ENCODE measurements at places on chromosomes 3 and 15.
A peak's percentile ranks its signal among the peaks of the same experiment; 100 is the strongest.

DNA sequence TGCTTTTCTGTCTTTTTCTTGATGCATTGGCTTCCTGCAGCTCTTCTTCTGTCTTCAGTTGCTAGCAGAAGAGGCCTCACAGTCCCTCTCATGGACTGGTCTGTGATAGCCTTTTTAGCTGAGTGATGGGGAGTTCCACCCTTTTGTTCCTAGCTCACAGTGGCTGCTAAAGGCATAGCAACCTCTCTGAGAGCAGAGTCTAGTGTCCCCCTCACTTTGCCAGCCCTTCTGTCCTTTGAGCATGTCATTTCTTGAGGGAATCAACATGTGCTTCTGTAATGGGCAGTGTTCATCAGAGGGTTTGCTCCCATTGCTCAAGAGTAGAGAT lies 44.4 kb downstream of the GAP43 start:
- no peak for DNase-seq

- DNase-seq = no peak
Observed at GRCh38 chr3:4987538-4988296, 8.5 kb downstream of the BHLHE40 start.

DNA sequence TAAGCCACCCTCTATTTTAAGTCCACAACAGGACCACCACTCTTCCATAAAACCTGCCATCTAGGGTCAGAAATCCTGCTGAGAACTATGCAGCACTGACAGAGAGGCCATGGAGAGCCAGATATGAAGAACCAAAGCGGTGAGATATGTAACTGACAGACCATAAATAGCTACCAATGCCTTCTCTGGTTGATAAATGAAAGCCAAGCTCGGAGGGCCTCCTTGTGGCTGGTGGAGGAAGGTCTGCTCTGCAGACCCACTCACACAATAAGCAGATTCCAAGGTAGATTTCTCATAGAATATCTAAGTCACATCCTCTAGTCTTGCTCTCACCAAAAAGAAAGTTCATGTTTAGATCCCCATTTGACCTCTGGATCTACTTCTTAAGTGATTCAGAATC lies 38.9 kb downstream of the RYK start:
- peak; percentile 46 for DNase-seq

GRCh38 chr15:53759411-53759931 lies at the start of gene WDR72:
WDR72 (minus strand) TSS chr15:53759663; CDS start chr15:53733149, 26,514 bp downstream.
- no peak for DNase-seq

DNA sequence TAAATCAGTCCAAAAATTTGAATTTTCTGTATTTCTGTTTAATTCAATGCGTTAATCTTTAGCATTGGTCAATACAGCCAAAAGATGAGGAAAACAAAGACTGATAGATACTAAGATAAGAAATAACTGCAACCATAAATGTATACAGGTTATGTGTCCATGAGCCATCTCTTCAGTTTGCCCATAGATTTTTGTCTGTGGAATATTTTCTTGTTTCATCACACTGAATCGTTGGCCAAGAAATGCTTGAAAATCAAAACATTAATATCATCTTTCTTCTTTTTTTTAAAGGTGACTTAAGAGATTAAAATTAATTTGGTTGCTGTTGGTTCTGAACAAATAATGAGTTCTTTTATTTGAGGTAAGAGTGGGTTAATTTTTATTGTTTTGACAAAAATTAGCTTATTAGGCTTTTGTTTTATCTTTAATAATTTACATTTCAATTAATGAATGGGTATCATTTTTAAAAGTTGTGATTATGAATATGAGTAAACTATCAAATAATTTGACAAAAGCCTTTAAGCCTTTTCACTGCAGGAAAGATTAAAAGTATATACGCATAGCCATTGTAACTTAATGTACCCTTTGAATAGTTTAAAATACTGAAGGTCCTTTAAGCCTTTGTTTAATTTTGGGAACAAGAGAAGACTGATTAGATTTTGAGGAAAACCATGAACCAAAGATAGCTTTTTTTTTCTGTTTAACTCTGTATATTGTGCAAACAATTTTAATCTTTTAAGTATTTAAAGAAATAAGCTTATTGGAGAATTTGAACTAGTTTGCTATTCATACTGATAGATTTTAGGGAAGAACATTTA lies 14.7 kb upstream of the CHD2 start:
- DNase-seq = no peak

GRCh38 chr15:95018888-95019545 lies 787.7 kb downstream of the MCTP2 start:
- DNase-seq = no peak

Measured in Caco-2 (cell line).